ENCODE measurements at places on chromosomes 12 and 14. TPM values are rescaled to one million over a fixed set of nuclear protein-coding genes. Genes with fewer than 3 reads are reported as not detected.

NKX2-1 gene
- not detected for total RNA-seq

MYF6 gene
- total RNA-seq = 136 TPM

SLC38A4 gene
- total RNA-seq = 4.7 TPM

RNASE3 gene
- total RNA-seq = not detected

TAPBPL gene
- 4.2 TPM for total RNA-seq

SYCP3 gene
- total RNA-seq = not detected

C12orf54 gene
- total RNA-seq = not detected

TGFB3 gene
- total RNA-seq = 58.5 TPM

All from skeletal muscle tissue (tissue), 5 donors.